Stimulated activated naive CD8-positive, alpha-beta T cell treated with anti-CD3 and anti-CD28 coated beads, Interleukin-15, Interleukin-2, amounts not matched to agents 100 U/mL and 50 U/mL, for 24 hours (primary cell): ENCODE measurements at places on chromosomes 5 and 9.

DNA sequence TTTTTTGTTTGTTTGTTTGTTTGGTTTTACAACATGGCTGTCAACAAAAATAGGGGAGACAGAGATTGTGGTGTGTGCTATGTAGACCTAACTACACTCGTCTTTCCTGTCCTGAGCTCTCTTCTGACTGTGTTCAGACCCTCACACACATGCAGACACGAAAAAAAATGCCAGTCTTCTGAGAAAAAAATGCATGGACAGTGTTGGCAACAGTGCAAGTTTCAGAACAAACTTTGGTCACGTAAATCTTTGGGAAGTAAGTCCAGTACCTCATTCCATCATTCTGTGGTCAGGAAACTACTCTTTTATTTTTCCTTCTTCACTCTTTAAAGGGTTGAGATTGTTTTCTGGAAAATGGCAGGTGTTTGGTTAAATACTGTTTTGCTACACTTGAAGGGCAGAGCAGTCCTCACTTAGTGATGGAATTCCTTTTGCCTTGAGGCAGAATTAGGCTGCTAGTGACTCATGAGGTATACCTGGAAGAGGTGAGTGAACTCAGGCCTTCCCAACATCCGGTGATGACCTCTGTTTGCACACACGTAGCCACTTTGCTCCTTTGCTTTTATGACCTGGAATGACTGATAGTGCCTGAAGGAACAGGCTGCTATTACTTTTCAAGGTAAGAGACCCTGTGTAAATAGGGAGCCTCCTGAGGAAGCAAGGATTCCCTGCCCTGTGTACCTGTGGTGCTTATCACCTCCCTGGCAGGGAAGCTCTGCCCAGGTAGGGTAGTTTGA, 81.6 kb upstream of the TNFAIP8 start:
- DNase-seq: no peak

GRCh38 chr5:140795259-140795641, 598 bp downstream of the PCDHA2 start:
- DNase-seq: no peak

DNA sequence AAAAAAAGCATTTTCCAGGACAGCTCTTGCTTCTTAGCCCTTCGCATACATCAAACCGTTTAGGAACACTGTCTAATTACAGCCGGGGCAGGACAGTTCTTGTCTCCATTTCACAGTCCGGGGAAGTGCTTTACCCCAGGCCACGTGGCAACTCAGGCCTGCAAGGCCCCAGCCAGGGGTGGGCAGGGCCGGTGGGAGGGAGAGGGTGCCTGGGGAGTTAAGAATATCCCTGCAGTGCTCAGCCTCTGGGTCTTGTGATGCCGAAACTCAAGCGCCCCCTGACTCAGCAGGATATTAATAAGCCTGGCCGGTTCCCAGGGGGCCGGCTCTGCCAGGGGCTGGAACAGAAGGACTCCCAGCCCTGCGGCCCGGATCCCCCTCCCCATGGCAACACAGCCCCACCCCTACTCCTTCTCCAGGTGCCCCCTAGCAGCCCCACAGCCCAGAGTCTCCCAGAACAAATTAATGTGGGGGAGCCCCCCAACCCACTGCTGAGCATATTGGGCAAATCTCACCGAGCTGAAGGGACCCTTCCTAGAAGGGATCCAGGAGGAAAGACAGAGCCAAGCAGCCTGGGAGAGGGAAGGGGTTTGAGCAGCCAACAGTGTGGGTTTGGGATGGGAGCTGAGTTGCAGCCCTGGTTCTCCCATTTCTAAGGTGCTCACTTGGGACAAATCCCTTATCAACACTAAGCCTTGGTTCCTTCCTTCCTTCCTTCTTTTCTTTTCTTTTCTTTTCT, 45.3 kb downstream of the PLPP7 start:
- DNase-seq: no peak

- DNase-seq: no peak
These were observed 14.8 kb upstream of the FAM174A start for GRCh38 chr5:100520348-100520747.

DNA sequence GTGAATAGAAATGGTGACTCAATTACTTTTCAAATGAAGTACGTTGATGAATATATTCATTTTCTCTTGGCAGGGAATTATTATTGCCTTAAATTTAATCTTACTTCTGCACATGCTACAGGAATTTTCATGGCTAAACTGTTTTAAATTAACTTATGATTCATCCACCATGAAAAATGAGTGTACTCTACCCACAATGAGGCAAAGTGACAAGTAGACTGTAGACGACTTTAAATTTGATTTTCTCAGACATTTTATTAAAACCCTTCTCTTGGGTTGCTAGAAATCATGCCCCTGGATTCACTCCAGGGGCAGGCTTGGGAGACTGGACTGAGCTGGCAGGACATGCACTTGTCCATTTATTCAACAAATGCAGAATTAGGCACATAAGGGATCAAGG, 23.5 kb upstream of the ERAP2 start:
- DNase-seq: no peak

DNA sequence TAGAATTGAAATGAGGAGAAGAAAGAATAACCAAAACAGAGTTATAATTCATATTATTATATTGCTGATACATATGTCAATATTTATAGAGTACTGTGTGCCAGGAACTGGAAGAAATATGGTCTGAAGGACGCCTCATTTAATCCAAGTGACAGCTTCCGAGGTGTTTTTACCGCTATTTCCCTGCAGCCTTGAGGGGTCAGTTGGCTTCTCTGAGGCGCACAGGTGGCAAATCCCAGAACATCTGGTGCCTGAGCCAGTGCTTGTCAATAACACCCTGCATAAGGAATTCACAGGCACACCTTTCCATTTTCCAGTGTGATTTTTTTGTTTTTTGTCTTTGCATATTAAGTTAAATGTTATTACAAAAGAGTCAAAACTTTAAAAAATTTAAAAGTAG, 43.3 kb upstream of the CTSL start:
- DNase-seq: no peak

DNA sequence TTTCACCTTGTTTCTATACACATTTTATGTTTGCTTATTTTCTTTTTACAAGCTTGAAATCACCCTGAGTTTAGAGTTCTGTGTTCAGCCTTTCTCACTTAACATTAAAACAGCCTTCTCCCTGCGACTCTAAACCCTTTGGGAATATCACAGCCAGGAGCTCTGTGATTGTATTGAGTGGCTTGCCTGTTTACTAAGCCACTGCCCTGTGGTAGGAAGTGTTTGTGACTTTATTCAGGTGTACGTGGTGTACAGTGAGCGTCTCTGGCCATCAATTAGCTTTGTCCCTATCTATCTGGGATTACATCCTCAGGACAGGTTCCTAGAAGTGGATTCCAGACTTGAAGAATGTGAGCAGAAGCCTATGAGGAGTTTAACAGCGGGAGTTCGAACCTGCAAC, 11.0 kb upstream of the NEURL1B start:
- DNase-seq: no peak

DNA sequence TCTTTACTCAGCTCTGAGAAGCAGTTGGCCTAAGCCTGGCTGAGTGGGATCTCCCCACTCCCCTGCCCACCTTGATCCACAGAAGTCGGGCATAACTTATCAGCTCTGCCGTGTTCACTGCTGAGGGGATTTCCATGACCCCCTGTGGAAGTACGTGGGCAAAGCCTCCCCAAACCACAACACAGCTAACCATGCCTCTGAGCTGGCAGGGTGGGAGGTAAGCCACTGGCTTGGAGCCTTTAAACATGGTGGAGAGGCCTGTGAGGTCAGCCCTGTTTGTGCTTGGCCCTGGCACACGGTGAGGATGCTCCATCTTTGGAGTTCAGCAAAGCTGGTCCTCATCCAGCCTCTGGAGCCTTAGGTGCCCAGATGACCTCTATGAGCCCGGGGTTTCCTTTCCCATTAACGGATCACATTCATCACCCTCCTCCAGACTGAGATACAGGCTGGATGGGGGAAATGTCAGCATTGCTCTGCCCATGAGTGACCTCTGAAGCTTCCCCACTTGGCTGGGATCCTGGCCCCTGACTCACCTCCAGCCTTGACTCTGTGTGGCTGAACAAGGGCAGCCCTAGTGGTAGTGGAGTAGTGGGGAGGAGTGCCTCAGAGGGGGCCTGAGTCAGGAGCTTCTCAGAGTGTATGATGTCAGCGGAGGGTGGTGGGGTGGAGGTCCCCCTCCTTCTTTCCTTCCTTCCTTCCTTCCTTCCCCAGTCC, 6.2 kb downstream of the PDLIM4 start:
- DNase-seq: peak; percentile 64

DNA sequence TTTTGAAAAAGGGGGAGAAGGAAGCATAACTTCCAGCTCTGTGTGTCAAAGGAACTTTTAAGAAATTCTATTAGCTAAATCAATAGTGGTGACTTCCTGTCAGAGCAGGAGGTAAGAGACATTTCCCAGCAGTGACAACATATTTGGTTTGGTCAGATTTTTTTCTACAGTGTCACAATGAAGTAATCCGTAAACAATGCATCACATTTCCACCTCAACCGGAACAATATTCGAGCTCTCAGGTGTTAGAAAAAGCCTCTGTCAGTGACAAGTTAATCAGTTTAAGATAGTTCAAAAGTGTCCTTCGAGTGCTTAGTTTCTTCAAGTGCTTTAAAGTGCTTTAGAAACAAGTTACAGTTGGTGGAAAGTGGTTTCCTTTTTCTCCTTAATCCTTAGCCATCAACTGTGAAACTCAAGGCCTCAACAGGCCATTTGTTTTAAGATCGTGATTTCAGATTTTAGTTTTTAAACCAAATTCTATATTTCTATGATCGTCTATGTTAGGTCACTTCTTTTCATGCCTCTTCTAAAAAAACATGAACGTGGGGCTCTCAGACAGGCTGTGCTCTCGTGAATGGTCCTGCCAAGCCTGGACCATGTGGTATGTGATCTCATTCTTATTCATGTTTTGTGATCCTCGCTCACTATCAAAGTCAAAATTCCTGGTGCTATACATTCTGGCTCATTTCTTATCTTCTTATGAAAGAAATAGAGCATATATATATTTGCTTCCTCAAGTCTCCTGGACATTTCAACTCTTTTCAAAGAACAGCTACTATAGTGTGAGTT, 181.9 kb upstream of the HMHB1 start:
- no peak for DNase-seq

- DNase-seq: no peak
These were observed 265.7 kb downstream of the MTRR start for GRCh38 chr5:8134609-8135008.

DNA sequence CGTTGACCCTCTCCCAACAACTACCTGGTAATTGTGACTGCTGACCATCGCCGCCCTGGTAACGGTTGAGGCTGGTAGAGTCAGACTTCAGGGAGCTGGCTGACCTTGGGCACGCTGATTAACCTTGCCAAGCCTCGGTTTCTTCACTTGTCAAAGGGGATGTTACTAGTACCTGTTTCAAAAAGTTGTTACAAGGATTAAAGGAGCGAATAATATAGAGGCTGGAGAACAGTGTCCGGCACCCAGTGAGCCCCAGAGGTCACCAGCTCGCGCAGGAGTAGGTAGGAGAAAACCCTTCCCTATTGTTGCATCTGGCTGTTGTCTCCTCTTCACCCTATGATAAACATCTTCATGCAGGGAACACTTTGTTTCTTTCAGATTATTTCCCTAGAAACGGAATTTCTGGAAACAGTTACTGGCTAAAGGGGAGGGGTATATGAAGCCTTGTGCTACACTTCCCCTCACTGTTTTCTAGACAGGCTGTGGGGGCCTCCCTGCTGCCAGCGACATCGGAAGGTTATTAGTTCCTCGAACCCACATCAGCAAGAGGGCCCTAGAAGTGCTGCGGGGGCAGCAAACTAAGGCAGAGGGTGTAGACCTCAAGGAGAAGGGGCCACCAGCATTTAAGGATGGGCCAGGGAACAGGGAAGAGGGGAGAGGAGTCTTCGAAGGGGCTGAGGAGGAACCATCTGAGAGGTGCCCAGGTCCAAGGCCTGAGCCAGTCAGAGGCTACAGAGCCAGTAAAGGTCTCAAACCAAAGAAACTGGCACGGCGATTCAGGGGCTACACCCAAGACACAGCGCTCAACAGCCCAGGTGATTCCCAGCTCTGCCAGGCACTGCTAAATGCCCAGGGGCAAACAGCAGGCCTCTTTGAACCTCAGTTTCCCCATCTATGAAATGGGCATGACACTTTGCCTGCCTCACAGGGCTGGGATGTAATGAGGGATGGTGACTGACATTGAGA, 37.6 kb downstream of the HRH2 start:
- DNase-seq: no peak

- DNase-seq: no peak
These were observed 5.8 kb downstream of the BRD9 start for GRCh38 chr5:886716-887325.
